ENCODE measurements at places on chromosomes 12 and 14. TPM values are rescaled to one million over a fixed set of nuclear protein-coding genes. Genes with fewer than 3 reads are reported as not detected.

Gene POLE
- 27.3 TPM for total RNA-seq

Gene PTPRQ
- total RNA-seq: not detected

Gene PA2G4
- total RNA-seq: 91.8 TPM

DNA sequence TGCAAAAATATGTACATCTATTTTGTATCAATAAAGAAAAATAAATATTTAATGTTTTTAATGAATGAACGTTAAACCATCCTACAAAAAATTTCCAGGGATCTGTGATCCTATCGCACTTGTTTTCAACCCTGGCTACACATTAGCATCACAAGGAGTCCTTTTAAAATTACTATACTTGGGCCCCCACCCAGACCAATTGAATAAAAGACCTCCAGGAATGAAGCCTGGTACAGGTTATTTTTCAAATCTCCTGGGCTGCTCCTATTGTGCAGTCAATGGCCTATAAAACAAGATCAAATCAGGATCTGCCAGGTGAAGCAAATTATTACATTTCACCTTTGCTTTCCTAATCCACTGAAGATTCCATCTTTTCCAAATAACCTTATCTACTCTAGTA, 33.4 kb upstream of the GXYLT1 start:
- no peak for DNase-seq

GRCh38 chr12:65728455-65728847, 95.8 kb upstream of the HMGA2 start:
- no peak for DNase-seq

GRCh38 chr12:2329661-2330210, 276.9 kb downstream of the CACNA1C start:
- DNase-seq: no peak

DNA sequence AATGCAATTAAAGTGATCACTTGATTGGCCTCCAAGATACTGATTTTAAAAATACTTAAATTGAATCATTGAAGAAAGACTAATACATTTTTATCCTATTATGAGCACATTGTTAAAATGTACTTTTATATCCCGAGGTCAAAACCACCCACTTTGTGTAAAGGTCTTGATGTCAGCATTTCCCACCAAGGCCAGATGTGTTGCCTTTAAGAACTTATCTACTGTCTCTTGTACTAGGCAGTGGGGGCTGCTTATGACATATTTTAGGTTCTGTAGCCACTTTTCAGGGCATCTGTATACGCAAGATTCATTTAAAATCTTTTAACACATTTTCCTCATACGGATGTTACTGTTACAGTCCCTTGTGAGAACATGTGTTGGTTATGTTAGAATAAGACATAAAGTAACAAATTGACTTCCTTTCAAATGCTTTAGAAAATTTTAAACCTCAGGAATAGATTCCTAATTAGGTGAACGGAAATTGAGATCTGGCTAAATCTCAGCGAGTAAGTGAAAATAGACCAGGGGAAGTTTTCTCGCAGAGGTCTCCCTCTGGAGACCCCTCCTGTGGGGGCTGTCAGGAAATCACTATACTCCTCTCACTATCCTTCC, 456.2 kb downstream of the ADAMTS20 start:
- DNase-seq: no peak

- DNase-seq: no peak
These were observed 42.4 kb downstream of the FAM186A start for GRCh38 chr12:50353869-50354593.
